Neural crest cell (in vitro differentiated cells): ENCODE measurements at places on chromosomes 16 and 17.
A peak's percentile ranks its signal among the peaks of the same experiment; 100 is the strongest.

DNA sequence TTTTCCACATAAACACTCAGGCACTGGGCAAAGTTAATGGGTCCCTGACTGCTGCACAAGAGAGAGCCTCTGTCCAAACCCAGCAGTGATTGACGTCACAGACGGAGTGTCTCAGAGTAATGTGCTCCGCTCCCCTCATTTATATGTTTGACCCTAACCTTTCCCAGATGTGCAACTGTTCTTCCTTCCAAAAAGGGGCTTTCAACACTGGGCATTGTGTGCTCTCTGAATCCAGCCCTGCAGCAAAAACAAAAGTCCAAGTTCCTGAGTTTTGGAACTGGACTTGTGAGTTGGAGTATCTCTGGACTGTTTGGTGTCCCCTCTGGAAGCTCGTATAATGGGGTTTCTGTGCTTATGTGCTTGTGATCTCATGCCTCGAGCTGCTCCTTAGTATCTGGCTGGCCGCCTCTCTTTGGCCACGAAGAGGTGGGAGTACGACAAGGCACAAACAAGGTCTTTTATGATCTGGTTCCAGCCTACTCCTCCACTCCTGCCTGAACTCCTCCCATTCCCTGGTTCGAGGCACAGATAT, 76.4 kb upstream of the SMIM36 start:
- no peak for DNase-seq

- no peak for DNase-seq
These were observed 1.3 kb downstream of the SLC43A2 start for GRCh38 chr17:1627182-1627981.

DNA sequence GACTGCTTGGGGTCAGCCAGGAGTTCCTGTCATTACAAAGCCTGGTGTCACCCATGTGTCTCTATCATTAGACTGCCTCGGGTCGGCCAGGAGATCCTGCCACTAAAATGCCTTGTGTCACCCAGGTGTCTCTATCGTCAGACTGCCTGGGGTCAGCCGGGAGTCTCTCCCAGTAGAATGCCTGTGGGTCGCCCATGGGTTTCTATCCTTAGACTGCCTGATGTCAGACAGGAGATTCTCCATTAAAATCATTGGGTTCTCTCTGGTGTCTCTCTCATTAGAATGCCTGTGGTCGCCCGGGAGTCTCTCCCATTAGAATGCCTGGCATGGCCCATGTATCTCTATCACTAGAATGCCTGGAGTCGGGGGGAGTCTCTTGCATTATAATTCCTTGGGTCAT, 2231.0 kb downstream of the TP53TG3F start:
- no peak for DNase-seq

- DNase-seq = no peak
These were observed 214.7 kb downstream of the RPTOR start for GRCh38 chr17:80759377-80759673.

DNA sequence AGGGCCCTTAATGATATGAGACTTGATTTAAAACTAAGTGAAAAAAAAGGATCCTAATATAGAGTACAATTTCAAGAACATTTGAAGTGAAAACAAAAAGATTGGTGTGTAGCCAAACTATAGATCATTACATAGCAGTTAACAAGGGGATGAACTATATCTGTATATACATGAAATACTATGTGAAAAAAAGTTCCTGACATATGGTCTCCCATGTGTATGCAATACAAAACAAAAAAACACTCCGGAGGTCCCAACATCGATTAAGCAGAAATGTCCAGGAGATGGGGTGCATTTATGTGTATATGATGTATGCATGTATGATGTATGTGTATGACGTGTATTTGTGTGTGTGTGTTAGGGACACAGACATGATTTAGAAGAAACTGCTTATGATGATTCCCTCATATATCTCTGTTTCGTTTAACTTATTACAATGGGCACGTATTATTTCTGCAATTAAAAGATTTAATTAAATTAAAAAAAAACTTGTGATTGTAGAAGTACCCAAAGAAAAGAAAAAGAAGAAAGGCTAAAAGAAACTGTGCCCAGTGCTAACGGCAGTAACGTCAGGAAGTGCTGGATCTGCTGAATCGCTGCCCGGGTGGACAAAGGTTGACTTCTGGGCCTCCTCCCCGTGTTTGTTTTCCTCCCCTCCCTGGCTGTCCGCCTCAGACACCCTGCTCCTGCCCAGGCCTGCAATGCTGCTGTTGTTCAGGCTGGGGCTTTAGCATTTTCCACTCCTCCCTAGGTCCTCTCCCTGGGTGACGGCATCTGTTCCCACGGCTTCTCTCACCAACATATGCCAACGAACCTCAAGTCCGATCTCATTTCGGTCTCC, 36.9 kb downstream of the TBX4 start:
- DNase-seq = no peak

- DNase-seq = no peak
These were observed 8.3 kb upstream of the CLUH start for GRCh38 chr17:2719861-2720260.

GRCh38 chr17:19021622-19022083, 17.1 kb upstream of the FAM83G start:
- DNase-seq = no peak

DNA sequence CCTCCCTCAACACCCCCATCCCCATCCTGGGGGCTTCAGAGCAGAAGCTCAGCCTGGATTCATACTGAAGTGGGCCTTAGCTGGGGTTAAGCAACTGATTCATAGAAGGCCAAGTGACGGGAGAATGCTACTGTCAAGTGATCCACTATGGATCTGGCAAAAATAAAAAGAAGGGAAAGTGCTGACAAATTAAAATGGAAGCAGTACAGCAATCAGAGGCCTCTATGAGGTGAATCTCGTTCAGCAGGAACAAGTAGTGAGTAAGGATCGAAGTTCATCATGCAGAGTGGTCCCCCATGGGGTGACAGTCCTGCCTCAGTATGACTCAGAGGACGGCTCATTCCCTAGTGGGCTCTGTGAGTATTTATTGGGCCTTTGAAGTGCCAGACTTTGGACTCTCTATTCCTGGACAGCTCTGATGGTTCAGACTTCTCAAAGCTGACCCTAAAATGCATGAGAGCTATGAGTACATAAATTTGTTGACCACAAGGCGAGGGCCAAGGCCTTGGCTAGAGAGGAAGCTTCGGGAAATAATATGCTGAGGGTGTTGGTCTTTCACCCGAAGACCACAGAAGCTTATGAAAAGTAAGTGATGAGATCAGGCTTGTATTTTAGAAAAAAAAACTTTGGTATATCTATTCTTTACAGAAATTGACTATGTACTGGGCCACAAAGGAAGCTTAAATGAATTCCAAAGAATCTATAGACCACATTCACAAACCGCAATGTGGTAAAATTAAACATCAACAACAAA, 5.3 kb upstream of the NSMCE1 start:
- no peak for DNase-seq

DNA sequence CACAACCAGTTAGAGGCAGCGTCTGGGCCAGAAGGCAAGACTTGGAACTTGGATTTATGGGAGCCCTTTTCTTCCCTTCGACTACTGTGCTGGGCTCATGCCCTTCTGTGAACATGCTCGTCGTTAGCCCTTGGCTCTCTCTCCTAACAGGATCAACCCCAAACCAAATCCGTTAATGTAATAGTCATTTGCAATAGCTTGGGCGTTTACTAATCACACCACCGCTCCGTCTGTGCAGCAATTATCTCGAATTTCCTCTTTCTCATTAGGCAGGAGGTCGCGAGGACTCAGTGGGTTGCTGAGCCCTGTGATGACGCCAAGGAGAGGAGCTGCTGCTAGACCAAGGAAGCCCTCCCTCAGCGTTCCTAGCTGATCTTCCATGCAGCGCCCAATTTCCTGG, 114.7 kb downstream of the ENGASE start:
- DNase-seq = no peak

DNA sequence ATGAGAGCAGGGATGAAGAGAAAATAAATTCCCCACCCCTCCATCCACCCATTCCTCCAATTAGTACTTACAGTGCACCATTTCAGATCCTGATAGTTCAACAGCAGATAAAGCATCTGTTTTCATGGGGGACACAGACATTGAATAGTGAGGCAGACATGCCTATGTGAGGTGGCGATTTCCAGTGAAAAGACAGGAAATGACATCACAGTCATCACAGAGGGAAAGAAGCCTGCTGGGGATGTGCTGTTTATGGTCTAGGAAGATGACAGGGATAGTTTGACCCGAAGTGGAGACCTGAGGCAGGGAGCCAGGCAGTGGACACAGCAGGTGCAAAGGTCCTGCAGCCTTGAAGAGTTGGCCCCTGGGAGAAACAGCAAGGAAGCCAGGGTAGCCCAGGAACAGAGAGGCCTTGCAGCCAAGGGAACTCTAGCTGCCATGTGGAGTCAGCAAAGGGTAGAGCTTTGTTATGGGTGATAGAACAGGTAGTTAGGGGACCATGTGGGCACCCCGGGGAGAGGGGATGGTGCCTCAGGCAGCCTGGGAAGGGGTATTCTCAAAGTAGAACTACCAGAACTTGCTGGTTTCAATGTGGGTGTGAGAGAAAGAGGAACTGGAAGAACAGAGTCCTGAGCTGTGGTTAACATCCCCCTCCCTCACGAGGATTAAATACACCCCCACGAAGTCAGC, 256.6 kb downstream of the CPPED1 start:
- DNase-seq = no peak

DNA sequence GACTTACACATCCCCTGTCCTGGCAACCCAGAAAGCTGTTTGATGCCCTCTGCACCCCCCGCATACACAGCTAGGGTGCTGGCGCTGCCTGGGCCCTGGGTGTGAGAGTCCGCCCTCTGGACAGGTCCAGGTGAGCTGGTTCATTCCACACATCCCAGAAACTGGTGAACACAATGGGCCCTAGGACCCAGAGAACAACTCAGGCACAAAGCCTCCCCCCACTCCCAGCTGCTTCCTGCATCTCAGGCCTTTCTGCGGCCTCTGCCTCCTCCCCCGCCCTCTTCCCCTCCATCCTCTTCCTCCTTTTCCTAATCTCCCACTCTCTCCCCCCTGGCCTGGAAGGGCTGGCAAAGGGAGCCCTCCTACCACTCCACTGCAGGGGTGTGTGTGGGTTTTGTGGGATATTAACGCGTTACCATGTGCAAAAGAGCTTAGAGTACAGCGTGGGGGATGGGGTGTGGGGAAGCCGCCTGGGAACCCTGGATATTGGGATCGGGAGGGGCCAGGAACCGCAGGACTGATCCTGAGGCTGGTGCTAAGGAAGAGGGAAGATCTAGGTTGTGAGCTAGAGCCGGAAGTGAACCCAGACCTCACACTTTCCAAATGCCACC, 1.6 kb upstream of the PPP1R9B start:
- peak; percentile 68 for DNase-seq

- DNase-seq = no peak
These were observed 13.9 kb upstream of the CSNK2A2 start for GRCh38 chr16:58211846-58212245.

DNA sequence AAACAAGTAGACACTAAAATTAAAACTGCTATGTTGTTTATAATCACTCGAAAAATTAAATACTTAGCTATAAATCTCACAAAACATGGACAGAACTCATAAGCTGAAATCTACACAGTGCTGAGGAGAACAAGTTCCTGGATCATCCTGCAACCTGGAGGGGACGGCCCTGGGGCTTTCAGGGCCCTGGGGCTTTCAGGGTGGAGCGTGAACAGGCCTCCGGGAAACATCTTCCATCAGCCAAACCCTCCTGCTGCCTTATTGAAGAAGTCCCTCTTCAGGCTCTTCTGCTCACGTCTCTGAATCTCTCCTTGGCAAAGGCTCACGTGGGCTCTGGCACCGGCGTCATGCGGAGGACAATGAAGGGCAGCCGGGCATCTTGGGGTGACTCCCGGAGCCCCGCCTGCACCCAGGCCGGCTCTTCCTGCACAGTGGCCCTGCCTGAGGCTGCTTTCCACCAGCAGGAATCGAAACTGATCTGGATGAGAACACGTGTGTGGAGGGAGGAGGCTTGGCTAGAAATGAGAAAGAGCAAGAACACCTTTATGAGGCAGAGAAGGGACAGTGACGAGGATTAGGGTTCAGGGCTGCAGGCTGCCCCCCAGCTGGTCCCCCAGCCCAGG, 127.3 kb downstream of the CDRT15L2 start:
- no peak for DNase-seq

GRCh38 chr16:65548470-65548869, 426.6 kb upstream of the CDH11 start:
- DNase-seq = no peak

- no peak for DNase-seq
These were observed 711 bp downstream of the ALYREF start for GRCh38 chr17:81890447-81891302.

- no peak for DNase-seq
These were observed 146.3 kb upstream of the FOXF1 start for GRCh38 chr16:86363836-86364618.

- no peak for DNase-seq
These were observed 4.4 kb downstream of the CACNA1G start for GRCh38 chr17:50564916-50565315.

- no peak for DNase-seq
These were observed 60.1 kb downstream of the ARSG start for GRCh38 chr17:68351395-68351794.

GRCh38 chr17:41617698-41618097, 5.1 kb upstream of the KRT16 start:
- no peak for DNase-seq

DNA sequence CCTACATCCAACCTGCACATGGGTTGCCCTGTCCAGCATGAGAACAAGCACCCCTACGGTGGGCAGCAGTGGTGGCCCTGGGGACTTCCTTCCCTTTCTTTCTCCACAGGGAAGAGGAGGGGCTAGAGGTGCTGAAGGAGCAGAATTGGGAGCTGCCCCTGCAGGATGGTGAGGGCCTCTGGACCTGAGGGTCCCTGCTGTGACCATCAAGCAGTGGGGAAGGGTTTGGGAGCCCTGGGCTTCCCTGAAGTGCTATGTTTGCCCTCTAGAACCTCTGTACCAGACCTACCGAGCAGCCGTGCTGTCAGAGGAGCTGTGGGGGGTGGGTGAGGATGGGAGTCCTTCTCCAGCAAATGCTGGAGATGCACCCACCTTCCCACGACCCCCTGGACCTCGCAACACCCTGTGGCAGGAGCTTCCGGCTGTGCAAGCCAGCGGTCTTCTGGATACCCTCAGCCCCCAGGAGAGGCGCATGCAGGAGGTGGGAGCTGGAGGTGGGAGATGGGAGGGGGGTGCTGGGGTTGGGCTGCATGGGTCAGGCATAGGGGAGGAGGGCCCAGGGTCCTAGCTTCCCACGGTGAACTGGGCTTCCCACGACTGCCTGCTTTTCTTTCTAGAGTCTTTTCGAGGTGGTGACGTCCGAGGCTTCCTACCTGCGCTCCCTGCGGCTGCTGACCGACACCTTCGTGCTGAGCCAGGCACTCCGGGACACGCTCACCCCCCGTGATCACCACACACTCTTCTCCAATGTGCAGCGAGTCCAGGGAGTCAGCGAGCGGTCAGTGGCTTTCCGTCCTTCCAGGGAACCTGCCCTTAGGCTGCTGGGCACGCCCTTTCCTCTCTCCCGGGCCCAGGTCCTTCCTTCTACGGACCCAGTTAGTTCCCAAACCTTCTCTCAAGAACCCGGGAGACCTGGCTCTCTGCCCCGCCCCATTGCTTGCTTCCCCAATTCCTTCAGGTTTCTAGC, 5.0 kb downstream of the ARHGEF15 start:
- no peak for DNase-seq

- DNase-seq = no peak
These were observed 19.3 kb downstream of the CDH1 start for GRCh38 chr16:68756239-68756915.

GRCh38 chr16:13435415-13435814, 484.5 kb upstream of the ERCC4 start:
- no peak for DNase-seq

- no peak for DNase-seq
These were observed 146.8 kb downstream of the SOX9 start for GRCh38 chr17:72267601-72268000.
